ENCODE measurements at places on chromosomes 2 and 18.

DNA sequence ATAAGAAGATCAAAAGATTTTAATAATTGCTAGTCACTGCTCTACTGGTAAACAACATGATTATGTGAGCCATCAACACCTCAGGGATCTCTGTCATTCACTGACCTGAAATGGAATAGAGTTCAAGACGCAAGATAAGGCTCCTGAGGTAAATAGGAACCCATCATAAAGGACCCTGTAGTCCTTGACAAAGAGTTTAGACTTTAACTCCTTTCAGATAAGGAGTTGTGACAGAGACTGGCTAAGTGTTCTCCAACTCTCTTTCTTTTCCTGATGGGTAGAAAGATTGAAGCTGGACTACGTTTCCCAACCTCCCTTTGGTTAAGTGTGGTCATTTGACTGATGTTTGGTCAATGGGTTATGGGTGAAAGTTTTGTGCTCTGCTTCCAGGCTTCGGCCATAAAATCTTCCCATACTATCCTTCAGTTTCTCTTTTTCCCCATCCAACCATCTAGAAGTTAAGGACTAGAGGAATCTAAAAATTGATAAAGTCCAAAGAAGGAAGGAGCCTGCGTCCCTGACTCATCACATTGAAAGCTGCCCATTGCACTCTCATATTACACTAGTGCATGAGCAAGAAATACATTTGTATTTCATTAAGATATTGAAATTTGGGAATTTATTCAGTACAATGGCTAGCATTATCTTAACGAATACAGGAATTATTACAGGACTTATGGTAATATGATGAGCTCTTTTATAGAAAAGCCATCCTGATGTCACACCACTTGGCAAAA, 293.7 kb upstream of the ACVR2A start:
- no peak for DNase-seq

DNA sequence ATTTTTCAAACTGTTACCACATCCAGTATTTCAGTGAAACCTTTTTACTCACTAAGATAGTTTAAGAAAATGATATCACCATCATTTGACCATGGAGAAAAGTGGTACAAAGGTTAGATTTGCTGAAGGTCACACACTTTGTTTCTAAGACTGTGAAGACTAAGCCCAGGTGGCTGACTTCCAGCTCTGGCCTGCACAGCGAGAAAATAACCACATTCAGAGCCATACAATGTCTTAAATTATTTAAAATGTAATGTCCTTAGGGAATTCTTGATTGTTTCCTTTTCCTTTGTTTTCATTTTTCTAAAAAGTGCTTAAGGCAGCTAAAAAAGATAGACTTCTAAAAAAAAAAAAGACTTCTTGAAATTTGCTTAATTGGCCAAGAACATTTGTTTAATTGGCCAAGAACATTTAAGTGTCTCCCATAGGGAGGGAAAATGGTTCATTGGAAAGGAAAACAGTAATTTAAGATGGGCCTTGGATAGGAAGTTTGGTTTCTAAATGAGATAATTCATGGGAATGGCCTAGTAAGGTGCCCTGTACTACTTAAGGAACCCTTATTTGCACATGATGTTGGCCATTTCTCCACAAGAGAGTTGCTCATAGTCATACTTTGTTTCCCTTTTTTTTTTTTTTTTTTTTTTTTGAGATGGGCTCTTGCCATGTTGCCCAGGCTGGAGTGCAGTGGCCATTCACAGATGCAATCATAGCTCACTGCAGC, 45.2 kb downstream of the CYP1B1 start:
- no peak for DNase-seq

DNA sequence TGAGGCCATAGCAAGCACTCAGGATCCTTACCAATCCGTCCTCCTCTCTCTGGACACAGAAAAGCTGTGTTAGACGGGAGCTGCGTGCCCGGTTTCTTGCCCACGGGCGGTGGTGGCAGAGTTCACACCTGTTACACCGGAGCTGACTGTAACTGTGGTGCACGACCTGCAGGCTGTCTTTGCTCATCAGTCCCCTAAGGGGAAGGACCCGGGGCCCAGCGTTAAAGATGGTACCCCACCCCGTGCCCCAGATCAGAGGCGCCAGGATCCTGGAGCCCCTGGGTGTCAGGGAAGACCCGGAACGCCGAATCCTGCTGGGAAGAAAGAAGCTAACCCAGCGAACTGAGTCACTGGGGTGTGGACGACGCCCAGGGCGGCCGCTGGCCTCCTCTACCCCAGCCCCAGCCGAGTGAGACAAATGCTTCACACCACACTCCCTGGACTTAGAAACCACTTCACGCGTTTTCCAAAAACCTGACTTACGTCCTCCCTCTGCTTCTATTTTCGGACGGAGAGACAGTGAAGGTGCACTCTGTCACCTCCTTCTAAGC, 293.6 kb upstream of the SALL3 start:
- DNase-seq = no peak

DNA sequence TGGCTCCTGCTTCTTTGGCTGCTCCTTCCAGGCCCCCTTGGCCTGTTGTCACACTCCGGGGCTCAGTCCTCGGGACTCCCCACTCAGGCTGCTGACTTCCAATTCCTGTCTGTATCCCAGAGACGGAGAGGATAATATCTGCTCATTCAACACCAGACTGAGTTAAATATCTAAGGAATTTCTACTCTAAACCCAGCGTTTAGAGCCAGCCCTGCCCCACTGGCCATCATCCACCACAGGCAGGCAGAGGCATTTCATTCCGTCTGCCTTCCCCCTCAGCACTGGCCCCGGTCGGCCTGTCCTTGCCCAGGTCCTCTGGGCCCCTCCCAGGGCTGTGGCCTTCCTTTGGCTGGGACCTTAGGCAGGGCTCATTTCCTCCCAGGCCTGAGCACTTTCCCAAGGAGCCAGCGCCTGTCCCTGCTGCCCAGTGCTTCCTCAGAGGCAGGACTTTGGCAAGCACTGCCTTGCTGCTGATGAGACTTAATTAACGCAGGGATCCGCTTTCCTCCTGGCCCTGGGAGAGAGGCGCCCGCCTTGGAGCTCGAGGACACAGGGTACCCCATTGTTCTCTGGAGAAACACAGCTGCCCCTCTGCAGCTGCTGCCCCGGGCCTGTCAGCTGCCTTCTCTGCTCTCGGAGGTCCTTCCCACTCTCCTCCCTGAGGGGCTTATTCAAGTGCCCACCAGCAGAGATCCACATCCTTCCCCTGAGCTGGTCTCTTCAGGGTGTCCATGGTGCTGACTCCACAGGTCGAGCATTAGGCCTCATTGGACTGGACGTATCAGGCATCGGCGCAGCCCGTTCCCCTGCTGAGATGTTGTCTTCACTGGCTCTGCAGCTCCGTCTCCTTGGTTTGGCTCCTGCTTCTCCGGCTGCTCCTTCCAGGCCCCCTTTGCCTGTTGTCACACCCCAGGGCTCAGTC, 42.8 kb downstream of the ATOH8 start:
- no peak for DNase-seq

- DNase-seq = no peak
Observed at GRCh38 chr2:67790622-67791021, 272.2 kb downstream of the C1D start.

DNA sequence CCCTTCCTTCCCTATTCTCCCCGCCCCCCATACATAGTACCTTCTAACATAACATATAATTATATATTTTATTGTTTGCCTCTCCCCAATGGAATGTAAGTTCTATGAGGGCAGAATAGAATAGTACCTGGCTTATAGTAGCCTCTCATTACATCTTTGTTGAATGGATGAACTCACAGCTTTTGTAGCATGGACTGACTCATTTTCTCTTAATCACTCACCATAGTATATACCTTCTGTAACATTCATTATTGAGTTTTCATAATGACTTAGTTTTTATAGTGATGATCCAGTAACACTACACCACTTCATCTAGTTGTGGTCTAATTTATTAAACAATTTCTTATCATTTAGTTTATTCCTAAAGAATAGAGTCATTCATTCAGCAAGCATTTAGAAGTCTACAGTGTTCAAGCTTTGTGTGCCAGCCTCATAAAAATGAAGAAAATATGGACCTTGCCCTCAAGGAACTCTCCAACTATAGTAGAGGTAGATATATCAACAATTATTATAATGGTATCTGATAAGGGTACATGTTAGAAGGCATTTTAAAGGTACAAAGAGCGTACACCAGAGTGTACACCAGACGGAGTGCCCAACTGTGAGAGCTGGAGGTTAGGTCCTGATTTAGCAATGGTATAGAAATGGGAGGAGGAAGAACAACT, 31.1 kb downstream of the NCOA1 start:
- DNase-seq = no peak

DNA sequence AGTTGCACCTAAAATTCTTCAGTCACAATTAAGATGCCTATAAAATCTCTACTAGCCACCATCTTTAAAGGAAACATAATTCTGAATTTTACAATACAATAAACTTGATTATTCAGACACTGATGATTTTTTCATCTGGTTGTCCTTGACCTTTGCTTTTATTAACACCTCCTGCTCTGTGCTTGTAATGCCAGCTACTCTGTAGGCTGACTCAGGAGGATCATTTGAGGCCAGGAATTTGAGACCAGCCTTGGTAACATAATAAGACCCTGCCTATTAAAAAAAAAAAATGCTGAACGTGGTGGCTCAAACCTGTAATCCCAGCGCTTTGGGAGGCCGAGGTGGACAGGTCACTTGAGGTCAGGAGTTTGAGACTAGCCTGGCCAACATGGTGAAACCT, 38.3 kb downstream of the HAT1 start:
- DNase-seq = no peak

GRCh38 chr18:37441821-37442220, 123.8 kb downstream of the CELF4 start:
- DNase-seq = no peak

- no peak for DNase-seq
Observed at GRCh38 chr2:22946553-22946952, 438.4 kb upstream of the KLHL29 start.

GRCh38 chr2:3493615-3494007, 25.7 kb downstream of the ADI1 start:
- no peak for DNase-seq

- no peak for DNase-seq
Observed at GRCh38 chr18:10010611-10011015, 96.8 kb downstream of the VAPA start.

- no peak for DNase-seq
Observed at GRCh38 chr2:168245074-168245825, 2.1 kb downstream of the STK39 start.

- DNase-seq = no peak
Observed at GRCh38 chr18:13320891-13321425, 102.4 kb downstream of the LDLRAD4 start.

DNA sequence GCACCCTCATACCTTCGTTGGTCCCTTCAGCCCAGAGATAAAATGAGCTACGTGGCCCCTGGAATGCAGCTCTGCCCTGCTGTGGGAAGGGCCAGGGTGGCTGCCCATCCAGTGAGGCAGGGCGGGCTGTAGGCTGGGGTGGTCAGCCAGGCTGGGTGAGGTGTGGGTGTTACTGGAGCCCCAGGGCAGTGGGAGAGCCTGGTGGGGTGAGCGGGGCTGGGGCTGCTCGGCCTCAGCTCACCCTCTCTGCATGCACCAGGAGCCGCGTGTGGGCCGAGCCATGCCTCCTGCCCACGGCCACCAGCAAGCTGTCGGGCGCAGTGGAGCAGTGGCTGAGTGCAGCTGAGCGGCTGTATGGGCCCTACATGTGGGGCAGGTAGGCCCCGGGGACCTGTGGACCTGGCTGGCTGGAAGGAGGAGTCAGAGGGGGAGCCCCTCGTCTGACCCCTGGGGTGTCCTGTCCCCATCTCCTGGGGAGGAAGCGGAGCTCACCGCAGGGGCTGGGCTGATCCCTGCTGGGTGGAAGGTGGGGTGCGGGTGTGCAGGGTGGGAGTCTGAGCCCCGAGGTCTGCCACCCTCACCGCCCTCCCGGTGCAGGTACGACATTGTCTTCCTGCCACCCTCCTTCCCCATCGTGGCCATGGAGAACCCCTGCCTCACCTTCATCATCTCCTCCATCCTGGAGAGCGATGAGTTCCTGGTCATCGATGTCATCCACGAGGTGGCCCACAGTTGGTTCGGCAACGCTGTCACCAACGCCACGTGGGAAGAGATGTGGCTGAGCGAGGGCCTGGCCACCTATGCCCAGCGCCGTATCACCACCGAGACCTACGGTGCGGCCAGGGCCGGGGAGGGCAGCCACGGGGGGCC, 5.5 kb downstream of the RNPEPL1 start:
- no peak for DNase-seq

DNA sequence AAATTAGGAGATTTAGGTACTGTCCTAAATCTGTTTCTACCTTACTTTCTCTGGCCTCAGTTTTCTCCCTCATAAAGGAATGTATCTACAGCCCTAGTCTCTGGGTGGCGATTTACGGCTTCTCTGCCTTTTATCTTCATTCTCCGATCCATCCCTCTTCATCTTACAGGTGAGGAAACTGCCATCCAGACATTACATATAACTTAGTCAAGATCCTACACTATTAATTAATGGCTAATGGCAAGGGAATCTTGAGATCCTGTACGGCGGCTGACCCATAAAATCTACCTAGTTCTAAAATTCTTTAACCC, 386 bp upstream of the YIPF4 start:
- DNase-seq = no peak

- DNase-seq = no peak
Observed at GRCh38 chr2:215447673-215448081, 11.8 kb upstream of the FN1 start.

DNA sequence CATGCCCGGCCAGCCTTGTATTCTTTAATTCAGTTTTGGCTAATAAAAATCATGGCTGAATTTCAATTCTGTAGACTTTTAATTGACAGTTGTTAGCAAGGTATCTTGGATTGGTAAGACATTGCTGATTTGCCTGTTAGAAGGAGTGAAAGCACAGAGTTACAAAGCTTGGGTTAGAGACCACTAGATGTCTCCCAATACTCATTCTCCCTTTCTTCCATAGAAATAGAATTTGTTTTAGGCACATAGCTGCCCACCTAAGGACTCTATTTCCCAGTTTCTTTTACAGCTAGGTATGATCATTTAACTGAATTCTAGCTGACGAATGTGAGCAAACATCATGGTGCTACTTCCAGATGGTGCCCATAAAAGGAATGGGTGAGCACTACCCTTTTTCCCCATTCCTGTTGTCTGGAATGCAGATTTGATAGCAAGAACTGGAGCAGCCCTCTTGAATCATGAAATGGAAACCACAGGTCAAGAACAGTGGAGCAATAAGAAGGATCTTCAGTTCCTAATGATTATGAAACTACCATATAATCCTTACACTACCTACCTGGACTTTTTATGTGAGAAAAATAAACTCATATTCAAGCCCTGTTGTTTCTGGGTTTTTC, 17.5 kb downstream of the PECR start:
- DNase-seq = no peak

DNA sequence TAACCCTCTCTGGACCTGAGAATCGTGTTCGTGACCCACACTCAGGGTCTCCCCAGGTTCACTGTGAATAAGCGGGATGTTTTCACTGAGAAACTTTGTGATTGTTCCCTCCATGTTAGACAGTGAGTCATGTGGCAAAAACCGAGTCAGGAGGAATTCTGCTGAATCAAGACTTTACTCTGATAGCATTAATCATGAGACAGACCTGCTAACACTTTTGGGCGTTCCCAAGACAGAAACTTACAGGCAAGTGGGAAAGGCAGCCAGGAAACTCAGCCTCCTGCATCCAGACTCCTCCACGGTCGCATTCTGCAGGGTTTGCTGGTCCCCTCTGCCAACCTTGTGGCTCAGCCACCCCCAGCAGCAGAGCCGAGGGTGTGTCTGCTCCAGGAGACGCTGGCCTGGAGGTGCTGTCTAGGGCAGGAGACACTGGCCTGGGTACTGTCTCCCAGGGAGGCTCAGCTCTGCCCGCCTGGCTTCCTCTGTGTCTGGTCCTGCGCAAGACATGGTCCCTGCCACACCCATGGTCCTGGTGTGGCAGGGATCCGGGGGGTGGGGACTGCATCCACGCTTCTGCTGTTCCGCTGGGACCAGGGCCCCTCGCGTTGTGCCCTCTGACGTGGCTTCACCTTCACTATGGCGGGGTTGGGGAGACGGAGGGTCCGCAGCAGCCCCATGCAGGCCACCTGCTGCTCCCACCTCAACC, 177.4 kb downstream of the TWIST2 start:
- DNase-seq = no peak

Measured in spinal cord (tissue), 10 donors.